ENCODE measurements at places on chromosomes 12 and 14. TPM values are rescaled to one million over a fixed set of nuclear protein-coding genes. Genes with fewer than 3 reads are reported as not detected.

The FITM1 gene
- 0.44 TPM for total RNA-seq

The SOAT2 gene
- not detected for total RNA-seq

The TSPAN9 gene
- 14.5 TPM for total RNA-seq

The SCN8A gene
- 23.3 TPM for total RNA-seq

The ACOT6 gene
- total RNA-seq, result not detected

The CAPZA3 gene
- not detected for total RNA-seq

The RBM23 gene
- 79.3 TPM for total RNA-seq

The PTGDR gene
- total RNA-seq, result not detected

The JPH4 gene
- total RNA-seq, result not detected

The PTPRR gene
- total RNA-seq, result 0.58 TPM

The RPAP3 gene
- 10.6 TPM for total RNA-seq

The C1RL gene
- total RNA-seq, result 50.2 TPM

The C12orf54 gene
- not detected for total RNA-seq

The TMEM132C gene
- not detected for total RNA-seq

The POU6F1 gene
- total RNA-seq, result 6.3 TPM
